Left colon (tissue), 2 donors: ENCODE measurements at places on chromosomes 1 and 21. TPM values are rescaled to one million over a fixed set of nuclear protein-coding genes. Genes with fewer than 3 reads are reported as not detected.

The SLAMF9 gene
- total RNA-seq: not detected

The PRKCZ gene
- total RNA-seq: 67.8 TPM

The FAM151A gene
- total RNA-seq: 4.5 TPM

- no peak for DNase-seq
These were observed 27.3 kb upstream of the LSS start for GRCh38 chr21:46255758-46256337.

GRCh38 chr1:17212487-17213121 lies 7.7 kb downstream of the PADI1 start:
- DNase-seq: peak; percentile 54

GRCh38 chr1:6969762-6970161 lies 184.5 kb downstream of the CAMTA1 start:
- DNase-seq: no peak

- DNase-seq: peak; percentile 48
These were observed 21.8 kb downstream of the COA7 start for GRCh38 chr1:52676249-52676903.

GRCh38 chr1:225771661-225772322 lies 5.8 kb upstream of the SRP9 start:
- no peak for DNase-seq

GRCh38 chr1:58765006-58765405 lies 18.8 kb downstream of the JUN start:
- DNase-seq: no peak

GRCh38 chr1:225765982-225766674 lies 11.5 kb upstream of the SRP9 start:
- DNase-seq: no peak

GRCh38 chr1:156104065-156104810 lies 10.3 kb upstream of the LMNA start:
- DNase-seq: peak; percentile 77
